NCI-H1105 (cell line): ENCODE measurements at places on chromosomes 4 and X.
A peak's percentile ranks its signal among the peaks of the same experiment; 100 is the strongest.

GRCh38 chrX:152913910-152914309, 16.0 kb downstream of the ZNF185 start:
- DNase-seq = no peak

GRCh38 chr4:48141048-48141447, 7.0 kb upstream of the TXK start:
- DNase-seq = no peak

- no peak for DNase-seq
These were observed 761.8 kb upstream of the ATOH1 start for GRCh38 chr4:93066749-93067148.

GRCh38 chr4:85170241-85170640, 203.8 kb upstream of the WDFY3 start:
- no peak for DNase-seq

- no peak for DNase-seq
These were observed 33.3 kb upstream of the GALNT7 start for GRCh38 chr4:173135241-173135847.

- DNase-seq = peak; percentile 26
These were observed 2.0 kb upstream of the FATE1 start for GRCh38 chrX:151713849-151714248.

- DNase-seq = no peak
These were observed 49.2 kb downstream of the GPC4 start for GRCh38 chrX:133365871-133366611.

GRCh38 chrX:80021621-80022020, 7.1 kb downstream of the TBX22 start:
- DNase-seq = no peak
